Activated CD4-positive, alpha-beta T cell treated with anti-CD3 and anti-CD28 coated beads for 36 hours (primary cell): ENCODE measurements at places on chromosomes 5 and 9.

- peaks cover 46% of the 10 kb centered on the region for H3K4me1 ChIP-seq
- peak overlapping the region; percentile 51 for H3K27ac ChIP-seq
- peaks cover 5% of the 10 kb centered on the region for H3K36me3 ChIP-seq
- no peak overlapping the region for H3K4me3 ChIP-seq
- H3K27me3 ChIP-seq = peaks cover 12% of the 10 kb centered on the region
Observed at GRCh38 chr5:140635291-140636257, 2.6 kb upstream of the CD14 start.

DNA sequence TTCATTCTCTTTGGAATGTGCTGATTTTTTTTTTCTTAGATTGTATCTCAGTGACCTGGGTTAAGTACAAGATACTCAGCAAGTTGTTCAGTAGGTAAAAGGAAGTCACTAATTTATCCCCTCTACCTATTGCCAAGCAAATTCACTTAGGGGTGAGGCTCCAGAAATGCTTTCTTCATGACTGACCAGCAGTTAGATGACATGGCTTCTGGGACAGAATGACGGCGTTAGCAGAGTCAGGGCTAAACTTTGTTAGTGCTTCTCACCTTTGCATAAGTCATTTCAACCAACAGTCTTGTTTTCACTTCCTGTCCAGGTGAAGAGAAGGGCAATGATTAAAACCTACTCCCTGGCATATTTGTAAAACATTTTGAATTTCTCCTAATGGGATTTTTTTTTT, 20.2 kb upstream of the MTAP start:
- H3K27ac ChIP-seq = no peak overlapping the region
- H3K36me3 ChIP-seq = no peaks in the 10 kb centered on the region
- peaks cover 3% of the 10 kb centered on the region for H3K4me1 ChIP-seq
- no peak overlapping the region for H3K4me3 ChIP-seq
- H3K27me3 ChIP-seq = no peaks in the 10 kb centered on the region
- no peak for DNase-seq

- H3K27me3 ChIP-seq = no peaks in the 10 kb centered on the region
- no peak for DNase-seq
- H3K36me3 ChIP-seq = no peaks in the 10 kb centered on the region
- no peak overlapping the region for H3K4me3 ChIP-seq
Observed at GRCh38 chr5:173764332-173765028, 123.7 kb upstream of the CPEB4 start.

GRCh38 chr5:38576442-38576841, 20.0 kb upstream of the LIFR start:
- no peak overlapping the region for H3K27ac ChIP-seq
- H3K36me3 ChIP-seq = no peaks in the 10 kb centered on the region
- no peaks in the 10 kb centered on the region for H3K4me1 ChIP-seq
- peaks cover 16% of the 10 kb centered on the region for H3K27me3 ChIP-seq
- DNase-seq = no peak

GRCh38 chr9:36676778-36677485, 104.2 kb downstream of the MELK start:
- peaks cover 43% of the 10 kb centered on the region for H3K36me3 ChIP-seq
- peaks cover 19% of the 10 kb centered on the region for H3K4me1 ChIP-seq
- peak overlapping the region; percentile 63 for H3K27ac ChIP-seq
- no peak overlapping the region for H3K4me3 ChIP-seq
- no peak for DNase-seq

DNA sequence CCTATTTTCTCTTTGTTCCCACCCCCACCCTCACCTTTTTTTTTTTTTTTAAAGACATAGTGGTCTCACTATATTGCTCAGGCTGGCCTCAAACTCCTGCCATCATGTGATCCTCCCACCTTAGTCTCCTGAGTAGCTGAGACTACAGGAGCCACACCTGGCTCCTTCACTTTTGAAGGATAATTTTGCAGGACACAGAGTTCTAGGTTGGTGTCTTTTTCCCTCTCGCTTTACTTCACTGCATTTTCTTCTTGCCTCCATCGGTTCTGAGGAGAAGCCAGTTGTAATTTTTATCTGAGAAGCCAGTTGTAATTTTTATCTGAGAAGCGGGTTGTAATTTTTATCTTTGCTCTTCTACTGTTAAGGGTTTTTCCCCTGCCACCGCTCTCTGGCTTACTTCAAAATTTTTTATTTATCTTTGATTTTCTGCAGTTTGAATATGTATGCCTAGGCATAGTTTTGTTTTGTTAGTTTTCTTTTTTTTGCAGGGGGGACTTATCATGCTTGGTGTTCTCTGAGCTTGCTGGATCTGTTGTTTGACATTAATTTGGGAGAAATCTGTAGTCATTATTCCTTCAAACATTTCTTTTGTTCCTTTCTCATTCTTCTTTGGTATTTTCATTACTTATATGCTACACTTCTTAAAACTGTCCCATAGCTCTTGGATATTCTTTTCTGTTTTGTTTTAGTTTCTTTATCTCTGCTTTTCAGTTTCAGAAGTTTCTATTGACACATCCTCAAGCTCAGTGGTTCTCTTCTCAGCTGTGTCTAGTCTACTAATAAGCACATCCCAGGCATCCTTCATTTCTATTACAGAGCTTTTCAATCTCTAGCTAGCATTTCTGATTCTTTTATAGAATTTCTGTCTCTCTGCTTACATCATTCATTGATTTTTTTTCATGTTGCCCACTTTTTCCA, 148.2 kb upstream of the CHD1 start:
- H3K36me3 ChIP-seq = no peaks in the 10 kb centered on the region
- H3K27ac ChIP-seq = no peak overlapping the region
- H3K4me1 ChIP-seq = no peaks in the 10 kb centered on the region
- H3K27me3 ChIP-seq = no peaks in the 10 kb centered on the region
- no peak for DNase-seq
- no peak overlapping the region for H3K4me3 ChIP-seq

GRCh38 chr5:80276186-80276585, 20.3 kb upstream of the SERINC5 start:
- H3K36me3 ChIP-seq = no peaks in the 10 kb centered on the region
- H3K27ac ChIP-seq = no peak overlapping the region

DNA sequence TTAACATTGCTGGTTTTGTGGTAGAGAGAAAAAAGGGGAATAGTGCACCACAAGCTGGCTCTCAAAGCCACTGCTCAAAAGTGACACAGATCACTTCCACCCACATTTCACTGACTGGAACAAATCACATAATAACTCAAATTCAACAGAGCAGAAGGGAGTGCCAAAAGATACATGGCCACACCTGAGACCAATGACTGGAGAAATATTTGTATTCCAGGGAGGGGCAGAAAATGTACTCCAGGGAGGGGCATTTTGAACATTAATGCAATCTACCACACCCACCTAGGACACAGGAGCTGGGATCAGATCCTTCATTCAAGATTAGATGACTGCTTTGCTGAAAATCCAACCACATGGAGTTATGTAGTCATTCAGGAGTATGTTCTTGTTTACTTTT, 44.8 kb upstream of the ALDOB start:
- no peaks in the 10 kb centered on the region for H3K4me1 ChIP-seq
- H3K27ac ChIP-seq = no peak overlapping the region

- H3K27me3 ChIP-seq = no peaks in the 10 kb centered on the region
- H3K27ac ChIP-seq = no peak overlapping the region
- H3K36me3 ChIP-seq = no peaks in the 10 kb centered on the region
- H3K4me3 ChIP-seq = no peak overlapping the region
- H3K4me1 ChIP-seq = no peaks in the 10 kb centered on the region
Observed at GRCh38 chr9:99352826-99353225, 130.7 kb downstream of the SEC61B start.

GRCh38 chr5:90182726-90183125, 226.8 kb downstream of the CETN3 start:
- no peaks in the 10 kb centered on the region for H3K27me3 ChIP-seq
- H3K36me3 ChIP-seq = no peaks in the 10 kb centered on the region
- no peak overlapping the region for H3K4me3 ChIP-seq
- no peaks in the 10 kb centered on the region for H3K4me1 ChIP-seq
- H3K27ac ChIP-seq = no peak overlapping the region
- no peak for DNase-seq

GRCh38 chr5:102700916-102701315, 54.2 kb upstream of the PAM start:
- H3K27ac ChIP-seq = no peak overlapping the region
- H3K4me1 ChIP-seq = no peaks in the 10 kb centered on the region
- no peak for DNase-seq
- no peaks in the 10 kb centered on the region for H3K36me3 ChIP-seq

DNA sequence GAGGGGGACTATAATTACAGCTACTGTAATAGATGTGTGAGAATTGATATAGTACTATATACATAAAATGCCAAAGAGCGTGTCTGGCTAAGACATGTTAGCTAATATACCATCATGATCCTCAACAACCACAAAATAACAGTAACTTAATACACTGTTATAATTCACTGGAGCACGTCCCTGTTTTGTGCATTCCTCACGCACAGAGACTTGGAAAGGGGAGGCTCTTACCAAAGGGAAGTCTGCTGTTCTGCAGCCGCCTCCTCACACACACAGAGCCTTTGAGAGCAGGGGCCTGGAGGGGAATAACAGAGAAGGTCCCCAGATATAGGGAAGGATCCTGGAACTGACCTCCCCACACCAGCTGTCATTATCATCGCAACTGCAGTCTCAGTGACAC, 97.3 kb downstream of the ANKRD18A start:
- no peak overlapping the region for H3K4me3 ChIP-seq
- H3K27ac ChIP-seq = no peak overlapping the region
- no peak for DNase-seq

DNA sequence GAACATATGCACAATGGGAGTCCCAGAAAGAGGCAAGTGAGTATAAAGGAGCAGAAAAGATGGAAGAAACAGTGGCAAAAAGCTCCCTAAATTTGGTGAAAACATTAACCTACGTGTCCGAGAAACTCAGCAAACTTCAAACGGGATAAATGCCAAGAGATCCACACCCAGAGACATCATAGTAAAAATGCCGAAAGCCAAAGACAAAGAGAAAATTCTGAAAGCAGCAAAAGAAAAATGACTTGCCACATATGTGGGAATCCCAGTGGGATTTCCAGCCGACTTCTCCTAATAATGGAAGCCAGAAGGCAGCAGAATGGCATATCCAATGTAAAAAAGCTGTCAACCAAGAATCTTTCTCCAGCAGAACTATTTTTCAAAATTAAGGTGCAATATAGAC, 101.2 kb downstream of the ADAMTS2 start:
- H3K27ac ChIP-seq = no peak overlapping the region
- H3K27me3 ChIP-seq = peaks cover 22% of the 10 kb centered on the region
- no peaks in the 10 kb centered on the region for H3K36me3 ChIP-seq
- H3K4me1 ChIP-seq = no peaks in the 10 kb centered on the region
- no peak for DNase-seq

- H3K27ac ChIP-seq = no peak overlapping the region
- no peak overlapping the region for H3K4me3 ChIP-seq
- no peaks in the 10 kb centered on the region for H3K4me1 ChIP-seq
- no peaks in the 10 kb centered on the region for H3K36me3 ChIP-seq
- peaks cover 2% of the 10 kb centered on the region for H3K27me3 ChIP-seq
Observed at GRCh38 chr5:95986001-95986400, 24.4 kb upstream of the ELL2 start.

- H3K27ac ChIP-seq = no peak overlapping the region
- peaks cover 3% of the 10 kb centered on the region for H3K4me1 ChIP-seq
- DNase-seq = no peak
Observed at GRCh38 chr5:110687485-110687884, 39.0 kb downstream of the TMEM232 start.

DNA sequence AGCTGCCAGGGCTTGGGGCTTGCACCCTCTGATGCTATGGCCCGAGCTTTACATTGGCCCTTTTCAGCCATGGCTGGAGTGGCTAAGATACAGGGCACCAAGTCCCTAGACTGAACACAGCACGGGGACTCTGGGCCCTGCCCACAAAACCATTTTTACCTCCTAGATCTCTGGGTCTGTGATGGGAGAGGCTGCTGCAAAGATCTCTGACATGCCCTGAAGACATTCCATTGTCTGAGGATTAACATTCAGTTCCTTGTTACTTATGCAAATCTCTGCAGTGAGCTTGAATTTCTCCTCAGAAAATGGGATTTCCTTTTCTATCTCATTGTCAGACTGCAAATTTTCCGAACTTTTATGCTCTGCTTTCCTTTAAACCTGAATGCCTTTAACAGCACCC, 337.0 kb upstream of the SMC2 start:
- no peak overlapping the region for H3K4me3 ChIP-seq
- H3K36me3 ChIP-seq = no peaks in the 10 kb centered on the region
- DNase-seq = no peak
- no peaks in the 10 kb centered on the region for H3K4me1 ChIP-seq
- no peaks in the 10 kb centered on the region for H3K27me3 ChIP-seq

DNA sequence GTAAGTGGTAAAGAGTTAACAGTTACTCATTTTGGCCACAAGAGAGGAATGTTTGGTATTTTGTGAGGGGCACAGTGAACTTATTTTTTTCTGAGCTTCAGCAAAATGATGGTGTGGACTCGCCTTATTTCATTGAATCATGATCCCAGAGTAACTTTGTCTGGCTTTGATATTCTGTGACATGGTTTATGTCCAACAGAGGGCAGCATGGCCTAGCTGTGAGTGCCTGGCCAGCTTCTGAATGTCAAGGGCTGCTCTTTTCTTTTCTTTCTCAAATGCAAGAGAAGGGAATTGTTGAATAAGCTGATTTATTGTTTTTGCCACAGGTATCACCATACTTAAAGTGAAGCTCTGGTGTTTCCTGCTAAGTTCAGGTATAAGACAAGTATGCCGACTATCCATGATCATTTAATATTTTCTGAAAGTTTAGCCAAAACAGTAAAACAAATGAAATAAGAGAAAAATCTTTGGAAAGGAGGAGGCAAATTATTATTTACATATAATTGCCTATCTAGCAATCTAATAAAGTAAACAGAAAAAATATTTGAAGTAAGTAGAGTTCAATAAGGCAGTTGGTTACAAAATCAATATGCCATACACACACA, 31.7 kb downstream of the MRPL22 start:
- no peak overlapping the region for H3K4me3 ChIP-seq
- H3K4me1 ChIP-seq = peaks cover 3% of the 10 kb centered on the region
- no peak overlapping the region for H3K27ac ChIP-seq
- peaks cover 20% of the 10 kb centered on the region for H3K36me3 ChIP-seq

- H3K27me3 ChIP-seq = no peaks in the 10 kb centered on the region
- peaks cover 5% of the 10 kb centered on the region for H3K36me3 ChIP-seq
- peak overlapping the region; percentile 27 for H3K27ac ChIP-seq
- peaks cover 59% of the 10 kb centered on the region for H3K4me1 ChIP-seq
Observed at GRCh38 chr5:132472431-132472830, 18.1 kb downstream of the IRF1 start.

DNA sequence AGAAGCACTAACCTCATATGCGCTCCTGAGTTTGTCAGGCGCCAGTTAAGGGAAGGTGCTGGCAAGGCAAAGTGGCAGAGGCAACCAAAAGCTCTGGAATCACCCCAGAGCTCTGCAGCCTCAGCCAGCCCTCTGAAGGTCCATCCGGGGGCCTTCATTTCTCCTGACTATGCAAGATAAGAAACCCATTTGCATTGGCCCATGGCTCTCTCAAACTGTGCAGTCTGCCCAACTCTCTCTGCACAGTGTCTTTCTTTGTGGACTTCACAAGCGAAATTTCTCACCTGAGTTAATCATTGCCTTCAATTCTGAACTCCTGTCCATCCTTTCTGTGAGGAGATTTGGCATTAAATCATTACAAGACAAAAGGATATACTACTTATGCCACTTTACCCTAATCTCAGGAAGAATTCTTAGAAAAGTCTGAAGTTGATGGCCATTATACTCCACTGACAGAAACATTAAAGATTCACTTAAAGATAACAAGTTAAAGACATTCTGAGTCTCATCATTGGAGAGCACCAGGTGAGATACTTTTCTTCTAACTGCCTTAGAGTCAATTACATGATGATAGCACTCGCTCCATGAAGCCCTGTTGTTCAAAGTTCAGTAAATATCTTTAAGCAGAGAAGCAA, 235.6 kb downstream of the SPOCK1 start:
- peaks cover 19% of the 10 kb centered on the region for H3K27me3 ChIP-seq
- no peak overlapping the region for H3K4me3 ChIP-seq
- H3K27ac ChIP-seq = no peak overlapping the region
- no peaks in the 10 kb centered on the region for H3K36me3 ChIP-seq
